ENCODE measurements at places on chromosomes 5 and 9.

GRCh38 chr5:55915783-55916182 lies 64.6 kb downstream of the IL31RA start:
- DNase-seq = no peak

DNA sequence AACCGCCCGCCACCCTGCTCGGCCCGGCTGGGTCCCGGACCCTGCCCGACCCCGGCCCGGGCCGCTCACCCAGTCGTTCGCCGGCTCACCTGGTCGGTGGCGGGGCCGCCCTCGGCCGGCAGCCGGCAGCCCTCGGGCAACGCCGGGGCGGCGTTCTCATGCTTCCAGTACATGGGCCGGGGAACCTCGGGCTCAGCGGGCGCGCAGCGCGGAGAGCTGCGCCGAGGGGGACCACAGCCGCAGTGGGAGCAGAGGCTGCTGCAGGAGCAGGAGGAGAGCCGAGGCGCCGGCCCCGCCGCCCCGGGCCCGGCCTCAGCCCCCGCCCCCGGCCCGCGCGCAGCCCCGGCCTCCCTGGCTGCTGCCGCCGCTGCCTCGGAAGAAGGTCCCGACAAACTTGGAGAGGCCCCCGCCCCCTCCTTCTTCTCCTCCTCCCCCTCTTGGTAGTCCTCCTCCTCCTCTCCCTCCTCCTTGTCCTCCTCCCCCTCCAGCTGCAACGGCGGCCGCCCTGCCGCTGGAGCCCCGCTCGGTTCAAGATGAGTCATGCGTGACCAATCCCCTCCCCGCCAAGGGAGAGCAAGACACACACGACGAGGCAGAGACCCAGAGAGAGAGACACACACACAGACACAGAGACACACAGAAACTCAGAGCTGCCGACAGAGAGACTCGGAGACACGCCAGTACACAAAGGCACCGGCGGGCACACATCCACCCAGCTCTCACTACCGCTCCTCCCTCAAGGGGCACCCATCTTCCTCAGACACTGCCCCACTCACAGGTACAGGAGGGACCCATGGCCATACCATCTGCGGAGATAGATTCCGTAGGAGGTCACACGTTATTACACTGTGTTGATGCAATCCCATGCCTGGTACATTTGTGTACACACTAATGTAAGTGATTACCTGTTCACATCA lies at the start of gene LHX6:
TSS of gene LHX6 (minus strand) at position 390 of the 917 bp plus-strand sequence. CDS start at position 173, 217 bp downstream.
- DNase-seq = no peak

DNA sequence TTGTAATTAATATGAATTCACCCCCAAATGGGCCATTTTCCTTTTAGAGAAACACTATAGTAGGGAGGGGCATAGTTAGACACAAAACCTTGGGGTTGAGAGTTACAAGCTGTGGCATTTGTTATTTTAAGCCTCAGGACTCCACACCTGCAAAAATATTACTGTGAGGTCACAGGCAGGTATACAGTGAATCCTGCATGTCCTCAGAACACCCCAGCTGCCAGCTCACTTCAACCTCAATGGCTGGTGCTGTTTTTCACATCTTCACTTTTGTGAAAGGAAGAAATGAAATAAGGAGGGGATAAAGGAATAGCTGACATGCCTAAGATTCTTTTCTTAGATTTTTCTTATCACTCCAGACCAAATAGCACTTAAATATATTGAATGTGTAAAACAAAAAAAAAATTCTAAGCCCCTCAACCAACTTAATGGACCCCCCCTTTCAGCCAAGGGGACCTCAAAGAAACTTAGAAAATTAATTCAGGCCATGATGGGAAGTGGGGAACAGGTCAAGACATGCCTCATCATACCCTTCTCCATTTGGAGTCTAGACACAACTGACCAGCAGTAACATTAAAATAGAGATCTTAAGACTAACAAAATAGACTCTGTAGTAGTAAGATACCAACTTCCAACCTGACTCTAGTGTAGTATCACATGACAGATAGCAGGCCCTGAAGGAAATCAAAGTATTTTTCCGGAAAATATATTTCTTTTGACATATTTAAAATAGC lies 9.2 kb downstream of the C9orf85 start:
- DNase-seq = no peak

DNA sequence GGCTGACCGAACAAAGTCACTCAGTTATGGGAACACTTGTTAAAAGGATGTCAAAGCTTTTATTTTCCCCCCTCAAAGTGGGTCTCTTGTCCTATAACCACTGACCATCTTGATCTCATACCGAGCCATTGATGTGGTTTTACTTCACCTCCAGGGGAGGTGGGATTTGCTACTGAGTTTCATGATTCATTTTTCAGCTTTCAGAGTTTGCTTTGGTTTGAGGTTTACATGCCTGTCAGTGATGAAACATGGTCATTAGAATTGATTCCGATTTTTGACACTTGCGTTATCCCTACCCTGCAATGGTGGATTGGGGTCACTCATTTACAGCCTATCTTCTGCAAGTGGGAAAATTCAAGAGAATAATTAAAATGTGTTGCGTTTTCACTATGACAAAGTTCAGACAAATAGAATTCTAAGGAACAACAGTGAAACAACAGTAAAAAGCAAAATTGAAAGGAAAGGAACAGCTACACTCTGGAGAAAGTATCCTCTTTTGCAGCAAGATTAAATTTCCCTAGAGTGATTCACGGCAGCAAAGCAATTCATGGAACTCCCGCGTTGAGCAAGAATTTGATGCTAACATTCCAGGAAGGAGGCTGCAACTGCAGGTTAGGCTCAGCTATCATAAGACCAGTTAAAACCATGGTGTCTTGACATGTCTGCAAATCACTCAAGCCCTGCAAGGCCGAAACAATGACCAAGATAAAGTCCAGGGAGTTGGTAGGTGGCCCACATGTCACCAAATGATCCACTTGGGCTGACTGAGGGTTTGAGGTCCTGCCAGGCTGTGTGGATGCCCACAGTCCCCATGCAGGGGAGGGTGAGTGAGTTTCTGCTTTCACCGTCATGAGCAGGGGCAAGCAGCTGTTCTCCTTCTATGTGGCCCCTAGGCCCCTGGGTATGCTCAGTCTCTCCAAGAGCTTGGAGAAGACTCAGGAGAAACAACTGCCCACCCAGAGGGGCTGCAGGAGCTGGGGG lies 9.4 kb downstream of the GADD45G start:
- no peak for DNase-seq

GRCh38 chr9:6911901-6912638 lies 154.3 kb downstream of the KDM4C start:
- no peak for DNase-seq

GRCh38 chr9:14400658-14400995 lies 86.7 kb upstream of the NFIB start:
- no peak for DNase-seq
